ACHN (cell line): ENCODE measurements at places on chromosomes 3 and 15.

DNA sequence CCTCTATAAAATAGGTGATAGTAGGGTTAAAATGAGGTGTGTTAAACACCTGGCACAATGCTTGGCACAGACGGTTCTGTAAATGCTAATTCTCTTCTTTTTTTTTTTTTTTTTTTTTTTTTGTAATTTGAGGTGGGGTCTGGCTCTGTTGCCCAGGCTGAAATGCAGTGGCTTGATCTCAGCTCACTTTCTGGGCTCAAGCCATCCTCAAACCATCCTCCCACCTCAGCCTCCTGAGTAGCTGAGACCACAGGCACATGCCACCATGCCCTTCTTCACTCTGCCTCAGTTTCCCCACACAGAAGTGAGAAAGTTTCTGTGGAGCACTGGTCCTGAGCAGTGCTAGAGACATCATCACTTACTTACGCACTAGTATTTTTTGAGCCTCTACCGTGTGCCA lies 57.4 kb downstream of the SLC6A6 start:
- no peak for DNase-seq

GRCh38 chr15:90106522-90107117 lies 4.4 kb upstream of the IDH2 start:
- DNase-seq, result peak; percentile 39

DNA sequence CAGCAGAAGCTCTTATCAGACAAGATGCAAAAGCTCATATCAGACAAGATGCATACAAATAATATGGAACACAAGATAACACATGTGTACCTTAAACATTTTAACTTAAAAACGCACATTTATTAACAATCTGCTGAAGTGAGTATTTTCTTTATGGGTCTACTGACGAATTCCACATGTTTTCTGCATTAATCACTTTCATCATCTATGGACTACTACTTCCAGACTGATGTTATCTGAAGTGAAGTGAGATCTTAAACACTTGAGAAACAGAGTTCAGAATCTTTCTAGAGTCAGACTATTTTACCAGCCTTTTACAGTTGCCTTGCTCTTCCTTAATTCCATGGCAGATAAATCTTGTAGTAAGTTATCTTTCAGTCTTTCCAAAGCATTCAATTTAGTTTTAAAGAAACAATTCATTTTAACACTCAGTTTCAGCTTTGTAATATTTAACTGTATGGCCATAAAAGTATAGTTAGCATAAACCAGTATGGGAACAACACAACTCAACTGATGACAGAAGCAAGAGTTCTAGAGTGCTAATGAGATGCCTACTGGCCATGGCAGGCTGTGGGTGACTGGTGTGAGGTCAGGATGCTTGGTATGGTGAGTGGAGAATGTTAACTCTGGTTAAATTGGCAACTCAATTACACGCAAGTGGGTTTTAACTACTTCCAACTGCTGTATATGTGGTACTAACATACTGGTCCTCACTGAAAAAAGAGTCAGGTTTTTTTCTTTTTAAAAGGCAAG lies 9.8 kb downstream of the CMTM6 start:
- no peak for DNase-seq

GRCh38 chr3:64195789-64196188 lies 29.5 kb downstream of the PRICKLE2 start:
- no peak for DNase-seq

GRCh38 chr3:197746801-197747237 lies 2.9 kb upstream of the FYTTD1 start:
- DNase-seq, result no peak

- no peak for DNase-seq
These were observed 15.0 kb upstream of the ZBED2 start for GRCh38 chr3:111610189-111610588.

DNA sequence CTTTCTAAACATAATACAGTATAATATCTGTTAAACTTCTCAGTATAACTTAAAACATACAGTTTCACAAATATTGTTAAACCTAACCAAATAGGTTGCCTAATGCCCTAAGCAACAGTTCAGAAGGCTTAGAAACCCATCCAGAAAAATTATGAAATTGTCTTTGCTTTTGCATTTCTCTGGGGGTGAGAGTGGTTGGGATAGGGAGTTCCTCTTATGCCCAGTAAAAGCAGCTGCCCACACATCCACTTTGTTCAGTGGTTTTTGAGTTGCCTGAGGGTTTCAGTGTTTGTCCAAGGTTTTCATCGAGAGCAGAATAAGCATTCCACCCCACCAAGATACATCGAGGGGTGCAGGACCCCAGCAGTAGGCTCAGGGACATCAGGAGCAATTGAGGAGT lies 179.4 kb downstream of the CDIN1 start:
- DNase-seq, result no peak

GRCh38 chr3:124584552-124585391 lies 145.5 kb upstream of the UMPS start:
- DNase-seq, result peak; percentile 55

- no peak for DNase-seq
These were observed 64.5 kb downstream of the MITF start for GRCh38 chr3:69803681-69804270.

- no peak for DNase-seq
These were observed 791.9 kb upstream of the ROBO1 start for GRCh38 chr3:80559701-80560100.

DNA sequence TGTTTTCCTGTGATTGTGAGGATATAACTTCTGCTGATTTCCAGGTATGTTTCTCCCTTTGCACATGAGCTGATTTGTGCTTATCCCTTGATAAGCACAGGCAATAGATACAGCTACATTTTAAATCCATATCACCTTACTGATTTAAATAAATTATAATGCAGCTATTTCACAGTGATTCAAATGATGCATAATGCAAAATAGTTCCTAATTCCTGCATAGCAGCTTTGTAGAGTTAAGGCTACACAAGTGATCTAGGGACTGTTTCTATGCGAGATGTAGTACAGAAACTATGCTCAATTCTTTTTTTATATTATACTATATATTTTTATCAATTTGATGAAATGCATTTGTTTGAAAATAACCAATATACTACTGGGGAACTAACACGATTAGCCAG lies 334.2 kb downstream of the LRTM1 start:
- no peak for DNase-seq

DNA sequence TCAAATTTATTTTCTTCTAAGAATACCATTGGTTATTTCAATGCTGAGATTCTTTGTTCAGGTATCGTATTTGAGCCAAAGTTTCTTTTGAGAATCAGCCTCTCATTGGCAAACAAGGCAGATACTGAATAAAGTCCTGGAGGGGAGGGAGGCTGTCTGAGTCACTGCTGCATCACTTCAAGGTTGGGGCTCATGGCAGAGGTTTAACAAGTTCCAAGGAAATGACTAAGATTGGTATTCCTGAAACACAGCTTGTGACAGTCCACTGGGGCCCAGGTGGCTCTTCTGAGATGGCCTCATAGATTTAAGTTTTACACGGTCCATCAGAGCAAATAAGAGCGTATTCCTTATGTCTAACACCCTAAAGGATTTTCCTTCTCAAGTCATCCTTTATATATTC lies 213.8 kb upstream of the STAC start:
- DNase-seq, result peak; percentile 84

GRCh38 chr3:165210132-165210531 lies 13.9 kb upstream of the SLITRK3 start:
- DNase-seq, result peak; percentile 17

GRCh38 chr3:105594219-105594618 lies 227.5 kb downstream of the ALCAM start:
- no peak for DNase-seq

GRCh38 chr3:111594205-111594604 lies 941 bp downstream of the ZBED2 start:
- peak; percentile 89 for DNase-seq

GRCh38 chr3:278300-279064 lies 81.9 kb downstream of the CHL1 start:
- no peak for DNase-seq

DNA sequence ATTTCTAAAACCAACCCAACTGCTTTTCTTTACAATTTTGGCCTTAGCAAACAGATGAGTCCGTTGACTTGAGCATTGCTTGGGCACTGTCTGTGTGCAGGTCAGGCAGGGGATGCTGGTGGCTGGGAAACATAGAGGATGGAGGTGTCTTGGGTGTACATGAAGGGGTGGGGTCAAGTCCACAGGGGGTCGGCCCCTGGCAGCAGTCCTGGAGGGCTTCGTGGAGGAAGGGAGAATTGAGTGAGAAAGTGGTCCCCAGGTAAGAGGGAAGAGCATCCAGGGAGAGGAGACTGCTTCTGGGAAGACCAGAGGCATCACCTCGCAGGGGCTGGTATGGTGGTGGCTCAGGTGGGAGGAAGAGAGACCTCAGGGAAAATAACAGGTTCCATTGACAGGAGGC lies 144.8 kb downstream of the TJP1 start:
- no peak for DNase-seq

- no peak for DNase-seq
These were observed 15.3 kb upstream of the TMEM115 start for GRCh38 chr3:50374363-50375257.

- DNase-seq, result peak; percentile 55
These were observed 21.8 kb upstream of the CLDN16 start for GRCh38 chr3:190366133-190366532.

- DNase-seq, result no peak
These were observed 4.5 kb downstream of the CFAP44 start for GRCh38 chr3:113436809-113437208.

- no peak for DNase-seq
These were observed 27.7 kb downstream of the LAMP3 start for GRCh38 chr3:183134844-183135243.

- no peak for DNase-seq
These were observed 366.3 kb downstream of the MECOM start for GRCh38 chr3:169297214-169297613.

DNA sequence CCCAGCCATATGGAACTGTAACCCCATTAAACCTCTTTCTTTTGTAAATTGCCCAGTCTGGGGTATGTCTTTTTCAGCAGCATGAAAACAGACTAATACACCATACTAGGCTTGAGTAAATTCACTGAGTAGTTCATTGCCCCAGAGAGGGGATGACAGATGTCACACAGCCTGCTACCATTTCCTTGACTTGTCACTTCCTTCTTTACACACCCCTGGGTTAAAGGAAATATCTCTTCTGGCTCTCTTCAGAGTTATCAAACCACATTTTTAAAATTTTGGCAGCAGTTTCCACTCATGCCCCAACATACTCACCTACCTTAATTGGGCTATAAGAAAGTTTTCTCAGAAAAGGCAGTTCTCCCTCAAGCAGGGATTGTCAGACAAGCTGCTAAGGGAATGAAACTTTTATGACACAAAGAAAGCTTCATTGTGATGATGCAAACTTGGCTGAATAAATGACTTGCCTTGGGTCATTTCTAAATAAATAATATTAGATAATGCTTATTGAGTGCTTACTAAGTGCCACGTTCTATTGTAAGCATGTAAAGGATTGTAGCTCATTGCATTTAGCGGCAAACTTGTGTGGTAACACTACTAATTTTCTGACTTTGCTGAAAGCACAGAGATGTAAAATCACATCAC lies 68.0 kb upstream of the RBMS3 start:
- DNase-seq, result no peak

DNA sequence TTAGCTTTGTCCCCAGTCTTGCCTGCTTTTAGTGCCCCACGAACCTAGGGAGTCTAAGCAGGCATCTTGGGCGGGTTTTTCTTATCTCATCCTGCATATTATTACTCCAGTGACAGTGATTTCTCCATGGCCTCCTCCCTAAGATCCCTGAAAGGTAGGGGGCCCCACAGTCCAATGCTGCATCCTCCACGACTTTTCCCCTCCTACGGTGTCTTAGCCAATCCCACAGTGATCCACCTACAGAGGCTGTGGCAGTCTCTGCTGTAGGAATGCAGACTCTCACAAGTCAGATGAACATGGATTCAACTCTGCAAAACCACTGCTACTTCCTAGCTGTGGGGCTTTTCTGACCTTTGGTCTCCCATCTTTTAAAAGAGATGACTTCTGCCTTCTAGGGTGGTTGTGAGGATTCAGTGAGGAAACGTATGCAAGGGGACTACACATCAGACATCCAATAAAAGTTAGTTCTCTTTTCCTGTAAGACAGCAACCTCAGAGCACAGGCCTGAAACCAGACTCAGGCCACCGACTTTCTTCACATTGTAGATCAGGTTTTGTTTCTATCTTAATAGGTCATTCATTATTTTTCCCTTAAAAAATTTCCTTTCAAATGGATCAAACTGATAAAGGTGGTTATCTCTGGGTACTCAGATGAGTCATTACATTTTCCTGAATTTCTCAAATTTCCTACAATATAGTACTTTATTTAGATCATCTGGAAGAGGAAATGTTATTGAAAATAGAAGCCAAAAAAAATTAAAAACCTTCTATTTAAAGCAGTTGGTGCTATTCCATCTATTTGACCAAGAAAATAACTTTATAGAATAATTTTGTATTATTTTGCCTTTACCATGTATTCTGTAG lies 23.2 kb downstream of the ILDR1 start:
- no peak for DNase-seq

DNA sequence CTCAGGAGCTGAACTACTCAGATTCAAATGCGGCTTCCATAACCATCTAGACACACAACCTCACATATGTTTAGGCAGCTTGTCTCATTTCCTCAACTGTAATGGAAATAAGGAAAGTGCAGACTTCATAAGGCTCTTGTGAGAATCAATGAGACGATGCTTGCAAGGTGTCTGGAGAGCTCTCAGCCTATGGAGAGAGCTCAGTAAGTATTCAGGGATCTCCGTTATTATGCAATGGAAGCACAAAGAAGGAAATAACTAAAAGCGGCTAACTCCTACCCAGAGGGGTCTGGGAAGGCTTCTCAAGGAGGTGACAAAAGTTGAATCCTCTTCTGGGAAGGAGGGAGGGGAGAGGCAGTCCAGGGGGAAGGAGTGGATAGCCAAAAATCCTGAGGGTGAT lies 50.1 kb upstream of the LIPC start:
- DNase-seq, result no peak

- DNase-seq, result no peak
These were observed 1.4 kb downstream of the DUT start for GRCh38 chr15:48332642-48333034.

DNA sequence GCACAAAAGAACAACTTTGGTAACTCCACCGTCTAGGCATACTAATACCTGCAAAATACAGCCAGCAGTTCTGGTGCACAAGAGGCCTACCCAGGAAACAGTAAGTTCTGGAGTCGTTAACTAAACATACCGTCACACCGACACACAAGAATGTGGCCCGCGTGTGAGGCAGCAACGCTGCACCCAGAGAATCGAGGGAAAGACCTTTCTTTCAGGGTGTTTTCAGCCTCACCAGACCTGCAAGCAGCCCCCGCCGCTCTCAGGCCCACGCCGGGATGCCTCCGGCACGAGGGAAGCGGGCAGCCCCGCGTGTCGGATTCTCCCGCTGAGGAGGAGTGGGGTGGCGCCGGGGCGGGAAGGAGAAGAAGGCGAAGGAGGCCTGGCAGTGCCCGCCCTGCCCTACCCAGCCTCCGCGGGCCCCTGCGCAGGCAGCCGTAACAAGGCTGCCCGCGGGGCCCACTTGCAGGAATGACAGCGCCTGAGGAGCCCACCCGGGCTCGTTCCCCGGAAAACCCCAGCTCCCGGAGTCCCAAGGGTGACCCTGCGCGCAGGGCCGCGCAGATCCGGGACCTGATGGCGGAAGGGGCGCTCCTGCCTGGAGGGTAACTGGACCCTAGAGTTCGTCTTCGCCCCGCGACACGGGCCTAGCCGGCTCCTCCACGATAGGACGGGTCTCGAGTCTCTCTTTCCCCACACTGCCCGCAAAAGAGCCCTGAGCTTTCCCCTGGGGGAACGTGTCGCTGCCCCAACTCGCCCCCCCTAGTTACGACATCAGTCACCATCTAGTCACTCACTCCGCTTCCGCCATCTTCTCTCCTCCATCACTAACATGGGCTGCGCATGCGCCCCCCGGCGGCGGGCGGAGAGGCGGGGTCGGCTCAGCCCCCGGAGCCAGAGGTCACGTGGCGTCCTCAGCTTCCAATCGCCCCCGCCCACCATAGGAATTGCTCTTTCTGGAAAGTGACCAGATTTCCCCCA lies at the start of gene PHC3:
Gene PHC3, minus strand, starts transcription at position 826 of the 978 bp plus-strand sequence. Its CDS starts 18 bp downstream, at position 808.
- peak; percentile 90 for DNase-seq
